ENCODE measurements at places on chromosomes 3 and 15.
A peak's percentile ranks its signal among the peaks of the same experiment; 100 is the strongest.

- DNase-seq, result no peak
Observed at GRCh38 chr3:64161481-64161952, 63.7 kb downstream of the PRICKLE2 start.

- DNase-seq, result no peak
Observed at GRCh38 chr3:187804745-187805121, 59.5 kb upstream of the BCL6 start.

DNA sequence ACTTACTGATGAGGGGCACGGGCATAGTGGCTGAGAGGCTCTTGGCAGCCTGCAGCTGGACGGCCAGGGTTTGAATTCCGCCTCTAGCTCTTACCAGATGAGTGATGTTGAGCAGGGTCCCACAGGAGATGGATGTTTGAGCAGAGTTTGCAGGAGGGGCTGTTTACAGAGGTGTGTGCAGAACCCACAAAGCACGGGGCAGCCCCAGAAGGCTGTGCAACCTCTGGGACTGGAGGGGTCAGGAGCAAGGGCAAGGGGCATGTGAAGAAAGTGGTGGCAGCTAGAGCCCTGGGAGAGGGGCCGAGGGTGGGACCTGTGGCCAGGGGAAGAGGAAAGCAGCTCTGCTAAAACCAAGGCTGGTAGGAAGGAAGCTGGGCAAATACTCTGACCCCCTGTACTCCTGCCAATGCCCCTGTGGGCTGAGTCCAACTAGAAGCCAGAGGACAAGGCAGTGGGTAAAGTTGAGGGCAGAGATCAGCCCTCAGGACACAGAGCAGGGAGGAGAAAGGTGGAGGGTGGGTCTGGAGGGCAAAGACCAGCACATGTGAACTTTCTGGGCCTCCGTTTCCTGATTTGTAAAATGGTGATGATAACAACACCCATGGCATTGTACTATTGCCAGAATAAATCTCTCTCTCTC, 53.9 kb upstream of the ITGA11 start:
- DNase-seq, result no peak

DNA sequence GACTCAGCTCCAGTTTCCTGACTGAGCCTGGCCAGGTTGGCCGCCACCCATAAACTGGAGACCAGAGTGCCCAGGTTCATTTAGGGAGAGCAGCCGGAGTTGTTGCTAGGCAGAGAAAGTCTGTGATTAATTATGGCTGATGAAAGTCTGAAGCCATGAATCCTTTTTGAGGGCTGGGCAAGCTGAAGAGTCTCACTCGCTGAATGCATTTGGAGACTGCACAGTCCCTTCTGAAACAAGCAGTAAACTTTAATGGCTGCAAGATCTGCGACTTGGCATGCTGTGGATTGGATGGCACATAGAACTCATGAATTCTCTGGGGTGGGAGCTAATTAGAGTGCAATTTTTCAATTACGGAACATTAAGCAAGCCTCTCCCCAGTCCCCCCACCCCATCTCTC, 282.1 kb downstream of the RPLP1 start:
- peak; percentile 72 for DNase-seq

DNA sequence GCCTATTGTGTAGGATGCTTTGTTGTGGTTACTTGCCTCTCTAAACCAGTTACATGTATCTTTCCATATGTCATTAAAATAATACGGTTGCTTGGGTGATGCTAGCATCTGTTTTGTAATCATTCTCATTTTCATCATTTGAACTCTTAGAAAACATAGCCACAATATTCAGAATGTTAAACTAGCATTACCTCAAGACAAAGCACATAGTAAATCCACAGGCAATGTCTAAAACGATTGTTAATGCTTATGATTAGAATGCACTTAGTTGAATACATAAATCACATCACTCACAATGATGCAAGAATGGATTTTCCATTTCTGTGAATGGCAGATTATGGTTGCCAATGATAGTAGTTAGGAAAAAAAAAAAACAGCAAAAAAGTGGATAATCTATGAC, 110.0 kb upstream of the NAALADL2 start:
- DNase-seq, result no peak
